ENCODE measurements at places on chromosomes 7 and 10.

GRCh38 chr7:139131601-139132041, 22.1 kb upstream of the ZC3HAV1 start:
- DNase-seq: no peak

DNA sequence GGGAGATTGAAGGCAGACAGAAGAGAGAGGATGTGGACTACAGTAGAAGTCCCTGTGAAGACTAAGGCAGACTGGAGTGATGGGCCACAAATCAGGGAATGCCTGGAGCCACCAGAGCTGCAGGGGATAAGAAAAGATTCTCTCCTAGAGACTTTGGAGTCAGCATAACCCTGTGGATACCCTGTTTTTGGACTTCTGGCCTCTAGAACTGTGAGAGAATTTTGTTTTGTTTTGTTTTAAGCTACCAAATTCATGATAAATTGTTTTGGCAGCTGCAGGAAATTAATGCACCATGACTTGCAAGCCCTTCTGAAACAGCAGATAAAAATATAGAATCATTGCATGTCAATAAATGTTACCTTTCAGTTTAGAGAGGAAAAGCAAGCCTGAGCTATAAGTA, 41.3 kb downstream of the INHBA start:
- no peak for DNase-seq

- no peak for DNase-seq
Measured at GRCh38 chr7:69868921-69869320, 270.6 kb downstream of the AUTS2 start.

- DNase-seq: no peak
Measured at GRCh38 chr7:142886866-142887265, 1.3 kb upstream of the TRPV6 start.

DNA sequence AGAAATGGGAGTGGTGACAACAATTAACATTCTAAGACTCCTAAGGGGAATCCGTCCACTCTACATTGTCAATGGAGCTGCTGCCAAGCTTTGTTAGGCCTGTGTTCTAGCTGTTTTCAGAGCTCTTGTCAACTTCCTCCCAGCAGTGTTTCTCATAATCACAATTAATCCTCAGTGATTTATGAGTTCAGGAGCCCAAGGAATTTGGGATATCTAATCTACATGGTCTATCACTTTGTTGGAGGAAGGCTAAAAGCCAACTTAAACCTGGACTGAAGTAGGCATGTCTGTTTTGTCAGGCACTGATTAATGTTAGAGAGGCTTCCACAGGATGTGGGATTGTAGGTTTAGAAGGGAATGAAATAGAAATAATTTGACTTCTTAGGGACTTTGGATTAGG, 10.2 kb upstream of the OR2F2 start:
- no peak for DNase-seq

DNA sequence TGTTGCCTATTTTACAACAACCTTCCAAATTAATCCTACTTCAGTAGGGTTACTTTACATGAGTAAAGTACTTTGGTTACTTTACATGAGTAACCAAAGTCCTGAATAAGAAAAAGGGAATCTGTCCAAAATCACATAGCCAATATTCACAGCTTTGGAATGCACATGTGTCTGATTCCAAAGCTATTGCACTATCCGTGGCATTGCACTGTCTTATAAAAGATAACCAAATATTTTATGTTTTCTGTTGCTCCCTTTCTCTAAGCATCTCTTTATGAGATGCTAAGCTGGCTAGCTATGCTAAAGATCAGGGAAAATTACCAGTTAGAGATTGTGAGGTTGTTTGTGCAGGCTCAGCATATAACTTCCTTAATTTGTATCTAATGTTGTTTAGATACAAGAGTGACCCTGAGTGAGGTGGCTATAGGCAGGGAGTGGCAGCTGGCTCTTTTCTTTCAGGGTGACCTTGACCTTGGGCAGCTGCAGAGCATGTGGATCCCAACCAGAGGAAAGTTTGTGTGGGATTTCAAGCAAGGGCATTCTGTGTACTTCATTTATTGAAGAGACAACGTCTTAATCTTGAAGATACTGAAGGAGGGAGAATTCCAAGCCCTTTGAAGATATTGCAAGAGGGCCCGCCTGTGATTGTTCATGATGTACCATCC, 366.1 kb upstream of the ANKRD30A start:
- DNase-seq: no peak
